Panc1 (cell line): ENCODE measurements at places on chromosomes 6 and 20.

- DNase-seq: no peak
Observed at GRCh38 chr6:34608321-34609091, 52.4 kb upstream of the SPDEF start.

- DNase-seq: no peak
Observed at GRCh38 chr6:38612143-38612965, 27.4 kb downstream of the BTBD9 start.

DNA sequence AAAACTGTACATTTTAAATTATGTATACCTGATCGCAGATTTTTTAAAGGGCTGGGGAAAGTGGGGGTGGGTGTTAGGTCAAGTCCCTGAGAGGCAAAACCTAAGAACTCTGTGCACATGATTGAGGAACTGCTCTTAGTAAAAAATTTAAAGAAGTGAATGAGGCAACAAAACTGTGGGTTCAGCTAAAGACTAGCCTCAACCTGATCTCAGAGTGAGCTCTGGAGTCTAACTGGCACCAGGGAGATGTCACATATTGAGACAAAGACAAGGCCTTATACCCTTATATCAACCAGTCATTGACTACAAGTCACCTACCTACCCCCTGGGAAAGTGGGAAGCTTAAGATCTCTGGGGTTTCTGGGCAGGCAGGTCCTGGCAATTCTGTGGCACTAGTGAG lies 27.4 kb upstream of the RUNX2 start:
- DNase-seq: no peak

DNA sequence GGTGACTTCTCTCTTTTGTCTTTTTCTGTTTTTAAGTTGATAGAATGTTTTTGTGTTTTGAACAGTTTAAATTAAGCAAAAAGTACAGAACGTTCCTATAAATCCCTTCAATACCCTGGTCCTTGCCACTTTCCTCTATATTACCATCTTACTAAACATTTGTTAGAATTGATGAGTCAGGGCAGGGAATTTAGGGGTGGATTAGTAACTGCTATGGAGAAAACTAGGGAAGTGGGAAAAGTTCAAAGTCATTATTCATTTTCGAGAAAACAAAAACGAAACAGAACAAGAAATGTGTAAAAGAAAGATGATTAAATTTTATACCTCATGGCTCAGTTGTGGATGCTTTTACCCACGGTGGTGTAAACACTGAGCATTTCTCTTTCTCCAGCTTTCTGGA lies 240.4 kb upstream of the SULF2 start:
- no peak for DNase-seq

GRCh38 chr6:87803791-87804190 lies 101.8 kb upstream of the AKIRIN2 start:
- no peak for DNase-seq

GRCh38 chr6:145705561-145705960 lies 29.8 kb downstream of the EPM2A start:
- no peak for DNase-seq

GRCh38 chr20:26243731-26244130 lies 547.1 kb upstream of the ZNF337 start:
- DNase-seq: no peak

GRCh38 chr6:110471726-110472365 lies 4.6 kb downstream of the SLC22A16 start:
- DNase-seq: no peak

GRCh38 chr20:59027741-59028320 lies 4.3 kb downstream of the ATP5F1E start:
- DNase-seq: no peak

DNA sequence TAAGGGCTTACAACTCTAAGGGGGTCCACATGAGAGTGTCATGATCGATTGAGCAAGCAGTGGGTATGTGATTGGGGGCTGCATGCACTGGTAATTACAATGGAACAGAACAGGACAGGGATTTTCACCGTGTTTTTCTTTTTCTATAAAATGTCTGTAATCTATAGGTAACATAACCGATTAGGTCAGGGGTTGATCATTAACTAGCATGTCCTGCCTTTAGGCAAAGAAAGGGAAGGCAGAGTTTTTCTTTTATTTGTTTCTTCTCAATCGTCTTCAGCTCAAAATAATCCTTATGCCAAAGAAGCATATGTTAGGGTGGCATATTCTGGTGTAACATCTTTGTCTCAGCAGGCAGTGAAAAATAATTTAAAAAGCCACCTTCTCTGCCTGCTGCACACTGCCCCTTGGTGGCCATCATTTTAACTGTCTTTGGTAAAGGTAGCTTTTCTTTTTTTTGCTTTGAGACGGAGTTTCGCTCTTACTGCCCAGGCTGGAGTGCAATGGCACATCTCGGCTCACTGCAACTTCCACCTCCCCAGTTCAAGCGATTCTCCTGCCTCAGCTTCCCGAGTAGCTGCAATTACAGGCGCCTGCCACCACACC lies 9.7 kb upstream of the CEP43 start:
- DNase-seq: no peak

DNA sequence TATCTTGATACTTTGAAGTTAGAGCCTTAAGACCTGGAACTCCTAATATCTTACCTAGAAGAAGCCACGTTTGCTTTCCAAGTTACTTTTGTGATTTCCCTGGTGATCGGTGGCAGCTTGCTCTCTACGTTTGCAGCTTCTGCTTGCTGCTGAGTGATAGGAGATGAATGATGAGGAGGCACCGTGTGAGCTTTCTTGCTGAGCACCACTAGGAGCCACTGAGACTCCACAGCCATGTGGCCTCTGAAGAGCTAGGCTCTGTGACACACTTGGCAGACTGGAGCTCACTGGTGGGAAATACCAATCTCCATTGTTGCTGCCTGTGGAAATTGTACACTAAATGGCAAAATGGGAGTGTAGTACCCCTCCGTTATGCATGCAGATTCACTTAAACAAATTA lies 161.8 kb downstream of the IBTK start:
- DNase-seq: no peak

DNA sequence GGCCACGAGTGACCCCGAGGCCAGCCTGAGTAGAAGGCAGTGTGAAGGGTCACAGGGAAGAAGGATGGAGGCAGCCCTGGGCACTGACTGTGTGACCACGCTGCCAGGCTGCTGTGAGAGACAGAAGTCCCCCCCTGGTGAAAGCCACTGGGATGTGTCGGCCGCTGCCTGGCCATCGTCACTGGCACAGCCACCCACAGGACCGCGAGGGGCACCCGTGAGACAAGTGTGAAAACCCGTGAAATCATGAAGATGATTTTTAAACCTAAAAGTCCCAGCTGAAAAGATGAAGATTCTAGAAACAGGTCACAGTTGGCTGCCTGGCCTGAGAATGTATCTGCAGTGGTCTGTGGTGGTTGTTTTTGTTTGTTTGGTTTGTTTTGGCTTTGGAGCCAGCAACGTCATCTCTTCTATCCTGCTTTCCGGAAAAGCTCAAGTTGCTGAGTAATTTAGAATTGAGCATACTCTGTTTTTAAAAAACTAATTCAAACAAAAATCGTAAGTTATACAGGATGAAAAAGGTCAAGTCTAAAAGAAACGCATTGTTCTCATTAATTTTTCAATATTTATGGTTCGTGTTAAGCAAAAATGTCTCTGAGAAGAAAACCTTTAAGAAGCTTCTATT lies 94.7 kb downstream of the HUS1B start:
- DNase-seq: no peak

- no peak for DNase-seq
Observed at GRCh38 chr6:135703621-135704020, 147.9 kb upstream of the PDE7B start.

DNA sequence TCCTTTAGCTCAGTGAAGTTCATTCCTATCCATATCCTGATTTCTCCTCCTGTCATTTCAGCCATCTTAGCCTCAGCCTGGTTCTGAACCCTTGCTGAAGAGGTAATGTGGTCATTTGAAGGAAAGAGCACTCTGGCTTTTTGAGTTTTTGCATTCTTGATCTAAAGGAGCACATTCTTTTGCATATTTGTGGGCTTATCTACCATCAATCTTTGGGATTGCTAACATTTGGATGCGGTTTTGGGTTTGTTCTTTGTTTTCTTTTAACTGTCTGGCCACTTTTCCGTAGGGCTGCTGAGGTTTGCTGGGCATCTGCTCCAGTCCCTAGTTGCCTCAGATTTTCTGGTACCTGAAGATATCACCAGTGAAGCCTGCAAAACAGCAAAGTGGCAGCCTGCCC lies 238.3 kb downstream of the EPM2A start:
- DNase-seq: no peak

DNA sequence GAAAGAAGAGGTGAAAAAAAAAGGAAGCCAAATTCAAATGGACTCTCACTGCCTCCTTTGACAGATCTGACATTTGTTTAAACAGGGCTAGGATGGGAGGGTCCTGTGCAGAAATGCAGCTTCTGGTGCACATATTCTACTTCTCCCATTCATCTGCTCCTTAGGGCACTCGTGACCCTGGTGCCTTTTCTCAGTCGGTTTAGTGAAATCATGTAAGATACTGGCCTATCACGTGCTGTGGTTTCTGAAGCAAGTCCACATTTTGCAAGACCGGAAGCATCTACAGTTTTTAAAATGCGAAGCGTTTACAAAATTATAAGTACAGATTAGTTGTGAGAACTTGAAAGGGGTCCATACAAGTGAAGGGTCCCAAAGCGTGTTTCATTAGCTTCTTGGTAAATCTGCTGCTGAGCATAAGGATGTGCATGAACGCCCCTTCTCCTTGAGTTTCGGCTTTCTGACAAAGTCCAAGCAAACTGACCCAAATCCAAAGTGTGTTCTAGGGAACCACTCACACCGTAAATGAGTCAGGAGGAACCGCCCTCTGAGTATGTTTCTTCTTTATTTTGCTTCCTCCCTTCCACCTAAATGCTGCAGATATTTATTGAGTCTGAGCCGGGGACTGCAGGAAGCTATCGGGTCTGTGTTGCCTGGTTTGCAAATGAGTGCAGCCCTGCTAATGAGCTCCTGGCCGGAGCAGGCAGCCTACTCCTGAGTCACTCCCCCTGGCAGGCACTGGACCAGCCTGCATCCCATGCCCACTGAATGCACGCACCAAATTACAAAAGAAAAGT lies 323.8 kb upstream of the JARID2 start:
- no peak for DNase-seq

DNA sequence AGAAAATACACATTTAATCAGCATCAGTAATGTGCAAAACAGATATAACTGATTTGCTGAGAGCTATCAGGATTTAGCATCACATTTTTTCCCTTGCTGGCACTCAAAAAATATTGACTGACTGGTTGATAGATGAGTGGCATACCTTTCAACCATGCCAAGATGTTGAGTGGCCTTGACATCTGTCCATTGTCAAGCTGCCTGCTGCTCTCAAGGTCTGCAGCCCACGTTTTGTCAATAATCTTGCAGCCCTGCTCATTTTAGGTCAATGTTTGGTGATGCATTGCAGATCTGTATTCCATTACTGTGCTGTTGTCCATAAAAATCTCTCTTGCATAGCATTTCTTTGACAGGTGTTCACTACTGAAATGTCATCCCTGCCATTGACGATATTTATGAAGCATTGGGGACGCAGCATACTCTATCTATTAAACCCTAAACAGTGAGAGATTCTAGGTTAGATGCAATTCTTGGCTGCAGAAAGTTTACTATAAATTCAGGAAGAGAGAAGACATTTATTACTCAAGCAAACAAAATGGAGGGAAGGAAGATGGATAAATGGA lies 111.6 kb downstream of the BFSP1 start:
- DNase-seq: no peak

DNA sequence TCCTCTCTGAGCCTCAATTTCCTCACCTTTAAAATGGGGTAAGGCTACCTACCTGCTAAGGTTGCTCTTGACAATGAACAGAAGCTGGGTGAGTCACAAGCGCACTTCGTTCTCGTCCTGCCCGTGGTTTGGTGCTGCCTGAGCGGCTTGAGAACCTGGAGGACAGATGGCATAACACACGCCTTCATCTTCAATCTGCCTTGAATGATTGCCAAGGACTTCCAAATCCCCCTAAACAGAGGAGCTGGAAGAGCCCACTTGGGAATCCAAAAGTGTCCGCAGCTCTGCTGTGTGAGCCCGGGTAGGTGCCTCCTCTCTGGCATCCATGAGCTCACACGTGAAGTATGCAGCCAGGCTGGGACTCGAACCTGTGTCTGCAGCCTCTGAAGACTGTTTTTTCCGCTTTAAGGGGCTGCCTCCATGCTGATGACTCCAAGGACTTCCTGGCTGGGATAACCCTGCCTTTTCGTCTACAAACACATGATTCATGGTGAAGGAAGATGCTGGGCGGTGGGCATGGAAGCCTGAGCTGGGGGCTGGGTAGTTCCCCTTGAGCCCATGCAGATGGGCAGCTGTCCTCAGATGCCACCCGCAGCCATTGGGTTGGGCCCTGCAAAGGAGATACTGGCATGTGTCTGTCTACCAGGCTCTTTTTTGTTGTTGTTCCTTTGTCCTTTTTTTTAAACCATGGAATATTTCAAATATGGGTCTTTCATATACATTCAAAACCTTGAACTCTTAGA lies 25.3 kb upstream of the CSNK2A1 start:
- no peak for DNase-seq

DNA sequence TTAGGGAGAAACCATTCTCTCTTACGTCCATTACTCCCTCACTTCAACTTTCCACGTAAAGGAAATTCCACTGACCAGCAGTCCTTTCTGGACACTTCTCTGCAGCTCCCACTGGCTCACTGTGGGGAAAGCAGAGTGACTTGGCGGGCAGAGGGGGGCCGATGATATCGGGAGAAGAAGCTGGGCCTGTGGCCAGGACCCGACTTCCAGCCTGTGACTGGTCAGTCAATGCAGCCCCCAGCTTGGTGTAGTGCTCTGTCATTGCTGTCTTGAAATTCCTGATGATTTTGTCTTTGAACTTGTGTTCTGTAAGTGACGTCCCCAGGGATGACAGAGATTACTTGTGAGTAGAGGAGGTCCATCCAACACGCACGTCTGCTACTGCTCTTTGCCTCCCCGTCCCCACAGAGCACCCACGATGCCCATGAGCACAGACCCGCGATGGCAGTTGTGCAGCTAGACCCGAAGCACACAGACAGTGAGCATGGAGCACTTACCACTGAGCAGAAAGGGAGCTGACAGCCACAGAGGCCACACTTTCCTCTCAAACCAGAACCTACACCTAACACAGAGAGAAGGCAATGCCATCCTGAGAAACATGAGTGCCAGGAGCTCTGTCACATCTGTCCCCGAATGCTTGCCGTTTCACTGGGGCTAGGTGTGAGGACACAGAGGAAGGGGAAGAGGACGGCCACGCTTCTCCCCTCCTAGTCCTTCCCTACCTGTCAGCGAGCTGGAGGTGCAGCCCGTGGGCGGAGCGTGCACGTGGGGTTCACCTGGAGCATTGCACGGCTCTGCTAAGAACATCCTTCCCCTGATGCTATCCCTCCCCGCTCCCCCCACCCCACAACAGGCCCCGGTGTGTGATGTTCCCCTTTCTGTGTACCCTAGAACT lies 25.7 kb downstream of the DACT2 start:
- no peak for DNase-seq

DNA sequence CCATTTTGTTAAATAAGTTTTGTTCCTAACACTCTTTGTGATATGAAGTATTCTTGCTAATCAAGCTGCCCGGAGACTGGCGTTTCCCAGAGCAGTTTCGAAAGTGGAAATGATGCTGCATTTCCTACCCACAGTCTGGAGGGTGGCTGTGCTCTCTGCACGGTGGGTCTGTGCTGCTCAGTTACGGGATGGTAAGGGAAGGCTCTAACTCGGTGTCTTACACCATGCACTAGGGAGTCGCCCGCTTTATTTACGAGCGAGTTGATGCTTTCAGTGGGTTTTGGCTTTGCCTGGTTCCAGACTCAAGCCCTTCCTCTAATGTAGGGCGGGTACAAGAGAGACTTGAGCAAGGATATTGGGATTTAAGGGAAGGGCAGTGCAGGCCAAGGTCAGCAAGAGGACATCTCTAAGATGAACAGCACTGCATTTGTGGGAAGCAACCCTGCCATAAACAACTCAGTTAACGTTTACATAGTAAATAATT lies 180.1 kb upstream of the AKAP12 start:
- DNase-seq: no peak

GRCh38 chr20:53364646-53365045 lies 229.0 kb downstream of the ZNF217 start:
- DNase-seq: no peak
